Left colon (tissue), 2 donors: ENCODE measurements at places on chromosomes 11 and 22. TPM values are rescaled to one million over a fixed set of nuclear protein-coding genes. Genes with fewer than 3 reads are reported as not detected.
A peak's percentile ranks its signal among the peaks of the same experiment; 100 is the strongest.

- peak; percentile 37 for DNase-seq
Measured at GRCh38 chr11:3808861-3809623, 682 bp downstream of the PGAP2 start.

DNA sequence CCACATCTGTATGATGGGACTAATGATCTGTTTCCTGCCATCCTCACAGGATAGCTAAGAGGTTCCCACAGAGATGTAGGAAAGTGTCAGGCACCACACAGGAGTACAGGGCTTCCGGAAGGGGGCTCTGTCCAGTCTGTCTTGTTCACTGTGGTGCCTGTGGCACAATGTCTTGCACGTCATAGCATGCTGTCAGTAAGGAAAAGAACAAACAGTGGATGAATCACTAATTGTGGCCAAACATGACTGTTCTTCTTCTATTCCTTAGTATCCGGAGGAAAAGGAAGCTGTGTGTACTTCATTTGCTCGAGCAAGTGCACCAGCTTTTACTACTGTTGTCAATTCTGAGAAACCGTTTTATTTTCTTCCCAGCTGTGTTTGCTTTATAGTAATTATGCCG is 73.4 kb upstream of the YWHAH start:
- peak; percentile 44 for DNase-seq

GRCh38 chr11:61011950-61012736 is 40.7 kb downstream of the CD6 start:
- no peak for DNase-seq

- no peak for DNase-seq
Measured at GRCh38 chr11:12258451-12258850, 118.9 kb upstream of the PARVA start.

TENM4 gene
- total RNA-seq = 1.7 TPM
